ENCODE measurements at places on chromosomes 11 and 22.

DNA sequence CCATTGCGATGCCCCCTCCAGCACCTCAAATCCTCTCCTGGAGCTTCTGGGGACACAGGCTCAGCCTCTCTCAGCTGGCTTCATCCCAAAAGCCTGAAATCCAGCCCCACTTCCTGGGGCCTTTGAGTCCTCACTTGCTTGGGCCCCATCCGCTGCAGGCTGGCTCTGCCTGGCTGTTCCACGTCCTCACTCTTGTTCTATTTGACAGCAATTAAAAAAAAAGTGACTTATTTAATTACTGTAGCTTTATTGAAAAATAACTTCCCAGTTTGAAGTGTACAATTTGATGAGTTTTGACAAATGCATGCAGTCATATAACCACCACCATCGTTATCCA, 27.2 kb downstream of the PARVG start:
- no peak for DNase-seq

DNA sequence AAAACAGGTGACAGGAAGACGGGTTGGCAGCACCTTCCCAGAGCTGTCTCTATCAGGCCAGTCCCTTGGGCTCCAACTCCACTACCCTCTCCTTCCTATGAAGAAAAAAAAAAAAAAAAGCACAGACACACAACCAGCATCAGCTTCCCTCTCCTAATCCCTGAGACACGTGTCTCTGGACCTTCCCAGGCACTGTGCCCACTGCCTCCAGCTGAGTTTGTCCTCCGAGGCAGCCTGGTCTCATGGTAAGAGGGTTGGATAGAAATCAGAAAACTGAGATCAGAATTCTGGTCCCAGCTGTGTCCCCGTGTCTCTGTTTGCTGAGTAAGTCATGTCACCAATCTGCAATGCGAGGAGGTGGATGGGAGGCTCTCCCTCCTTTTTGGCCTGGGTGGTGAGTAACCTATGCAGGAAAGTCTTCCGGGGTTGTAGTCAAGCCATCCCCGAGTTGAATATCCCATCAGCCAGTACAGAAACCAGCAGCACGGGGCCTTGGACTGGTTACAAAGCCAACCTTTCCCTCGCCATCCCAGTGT, 193.7 kb upstream of the TBCEL start:
- no peak for DNase-seq

- DNase-seq, result no peak
Observed at GRCh38 chr11:114252767-114253166, 43.4 kb upstream of the NNMT start.

GRCh38 chr11:69563946-69564775, 76.8 kb upstream of the CCND1 start:
- DNase-seq, result no peak

DNA sequence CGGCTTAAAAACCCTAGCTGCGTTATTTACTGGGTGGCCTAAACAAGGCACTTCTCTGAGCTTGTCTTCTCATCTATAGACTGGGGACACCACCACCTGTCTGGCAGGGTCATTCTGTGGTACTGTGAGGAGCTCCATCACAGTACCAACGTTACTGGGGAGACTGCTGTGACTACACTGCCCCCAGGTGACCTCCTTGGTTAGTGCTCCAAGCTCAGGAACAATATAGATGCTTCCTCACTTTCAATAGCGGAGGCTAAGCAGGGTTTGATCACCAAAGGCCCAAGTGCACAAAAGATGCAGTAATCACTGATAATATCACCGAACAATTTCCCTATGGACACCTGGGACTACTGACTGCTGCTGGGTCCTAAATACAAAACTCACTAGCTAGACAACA, 18.8 kb downstream of the PRPF19 start:
- no peak for DNase-seq

- DNase-seq, result no peak
Observed at GRCh38 chr11:23403210-23404185, 543.2 kb upstream of the CCDC179 start.

DNA sequence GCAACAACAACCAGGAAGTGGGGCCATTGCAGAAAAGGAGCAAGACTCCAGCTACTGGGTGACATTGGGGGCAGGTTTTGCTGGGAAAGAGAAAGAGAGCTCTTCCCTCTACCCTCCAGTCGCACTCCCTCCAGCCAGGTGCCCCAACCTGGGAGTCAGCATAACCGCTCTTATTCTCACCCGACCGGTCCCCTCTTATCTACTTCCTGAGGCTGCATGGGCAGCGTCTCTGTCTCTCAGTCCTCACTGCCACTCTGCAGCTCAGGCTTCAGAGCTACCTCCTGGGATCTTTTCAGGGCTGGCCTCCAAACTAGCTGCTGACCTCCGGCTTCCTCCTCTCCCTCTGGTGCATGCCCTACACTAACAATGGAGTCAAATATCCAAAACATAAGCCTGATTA, 5.1 kb downstream of the ZNF70 start:
- DNase-seq, result no peak

DNA sequence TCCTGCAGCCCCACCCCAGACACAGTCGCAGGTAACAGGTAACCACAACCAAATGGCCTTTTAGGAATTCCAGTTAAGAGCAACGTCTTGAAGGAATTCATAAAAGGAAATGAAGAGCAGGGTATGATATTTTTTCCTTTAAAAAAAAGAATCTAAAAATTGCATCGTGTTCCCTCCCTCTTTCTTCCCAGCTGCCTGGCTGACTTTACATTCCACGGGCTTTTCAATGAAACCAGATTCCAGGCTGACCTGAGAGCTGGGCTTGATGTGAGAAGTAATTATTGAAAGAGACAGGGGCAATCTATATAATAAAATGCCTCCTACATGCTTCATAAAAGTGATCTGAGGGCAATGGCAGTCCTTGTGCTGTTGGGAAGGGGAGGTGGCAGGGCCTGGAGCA, 57.3 kb upstream of the EIF3D start:
- no peak for DNase-seq

Data from stimulated activated CD4-positive, alpha-beta T cell treated with anti-CD3 and anti-CD28 coated beads, Interleukin-15, amount 100 ng/mL, for 1 hour (primary cell).